H1 (cell line): ENCODE measurements at places on chromosomes 4 and X. TPM values are rescaled to one million over a fixed set of nuclear protein-coding genes. Genes with fewer than 3 reads are reported as not detected.

Gene BTK
- total RNA-seq, result 0.20 TPM in 1 of 2 replicates, not detected in the other

Gene ATP11C
- total RNA-seq, result 41.6 and 52.1 TPM in 2 replicates

Gene UGT2B15
- total RNA-seq, result not detected in 2 replicates

Gene CRMP1
- 117 and 120 TPM in 2 replicates for total RNA-seq

Gene SPANXB1
- not detected in 2 replicates for total RNA-seq
